Endothelial cell (in vitro differentiated cells): ENCODE measurements at places on chromosomes 1 and 21.

- DNase-seq, result no peak
- H3K36me3 ChIP-seq, result no peaks in the 10 kb centered on the region
- peaks cover 9% of the 10 kb centered on the region for H3K4me1 ChIP-seq
- no peak overlapping the region for H3K27ac ChIP-seq
- no peak overlapping the region for H3K4me3 ChIP-seq
- no peaks in the 10 kb centered on the region for H3K27me3 ChIP-seq
Observed at GRCh38 chr1:184945029-184945428, 29.3 kb downstream of the NIBAN1 start.

DNA sequence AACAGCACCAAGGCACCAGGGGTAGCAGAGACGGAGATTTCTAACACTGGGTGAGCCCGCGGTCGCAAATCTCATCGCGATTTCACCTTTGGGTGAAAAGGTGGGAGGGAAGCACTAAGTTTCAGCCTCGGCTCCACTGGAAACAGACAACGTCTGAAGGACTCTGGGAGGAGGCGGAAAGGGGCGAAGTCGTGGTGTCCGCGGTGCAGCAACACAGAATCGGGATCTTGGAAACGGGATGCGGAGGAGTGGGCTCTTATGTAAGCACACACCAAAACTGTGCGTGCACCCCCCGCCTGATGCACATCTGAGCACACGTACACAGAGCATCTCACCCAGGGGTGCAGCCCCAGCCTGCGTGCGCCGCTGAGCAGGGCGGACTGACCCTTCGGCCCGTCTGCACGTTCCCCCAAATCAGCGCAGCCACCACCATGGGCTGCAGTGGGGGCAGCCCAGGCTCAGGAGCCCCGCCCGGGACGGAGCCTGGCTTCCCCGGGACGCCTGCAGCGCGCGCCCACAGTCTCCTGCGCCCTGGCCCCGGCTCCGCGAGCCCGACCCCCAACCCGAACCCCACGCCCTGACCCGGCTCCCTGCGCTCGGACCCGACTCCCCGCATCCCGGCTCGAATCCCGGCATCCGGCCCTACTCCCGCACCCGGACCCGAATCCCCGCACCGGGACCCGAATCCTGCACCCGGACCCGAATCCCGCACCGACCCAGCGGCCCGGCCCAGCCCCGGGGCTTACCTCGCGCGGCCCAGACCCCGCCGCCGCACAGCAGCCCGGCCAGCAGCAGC is 670 bp downstream of the CLSTN1 start:
- H3K4me3 ChIP-seq, result peak overlapping the region; percentile 98
- H3K36me3 ChIP-seq, result peaks cover 6% of the 10 kb centered on the region
- H3K4me1 ChIP-seq, result peaks cover 18% of the 10 kb centered on the region
- peak overlapping the region; percentile 48 for H3K27ac ChIP-seq
- H3K27me3 ChIP-seq, result peaks cover 13% of the 10 kb centered on the region
- DNase-seq, result no peak

DNA sequence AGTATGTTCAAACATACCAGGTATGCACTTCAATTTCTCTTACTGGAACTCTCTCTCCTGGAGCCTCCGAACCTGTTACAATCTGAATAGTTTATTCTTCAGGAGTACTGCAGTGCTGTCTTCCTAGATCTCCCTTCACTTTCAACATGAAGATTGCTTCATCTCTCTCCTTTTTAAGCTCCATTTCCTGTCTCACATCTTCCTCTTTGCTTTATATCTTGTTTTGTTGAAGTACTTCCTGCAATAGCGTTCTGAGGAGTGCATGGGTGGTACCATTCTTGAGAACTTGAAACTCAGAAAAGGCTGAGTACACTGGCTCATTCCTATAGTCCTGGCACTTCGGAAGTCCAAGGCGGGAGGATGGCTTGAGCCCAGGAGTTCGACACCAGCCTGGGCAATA is 15.7 kb upstream of the C1orf146 start:
- no peak for DNase-seq
- H3K4me3 ChIP-seq, result no peak overlapping the region
- H3K27me3 ChIP-seq, result no peaks in the 10 kb centered on the region
- peaks cover 8% of the 10 kb centered on the region for H3K4me1 ChIP-seq

DNA sequence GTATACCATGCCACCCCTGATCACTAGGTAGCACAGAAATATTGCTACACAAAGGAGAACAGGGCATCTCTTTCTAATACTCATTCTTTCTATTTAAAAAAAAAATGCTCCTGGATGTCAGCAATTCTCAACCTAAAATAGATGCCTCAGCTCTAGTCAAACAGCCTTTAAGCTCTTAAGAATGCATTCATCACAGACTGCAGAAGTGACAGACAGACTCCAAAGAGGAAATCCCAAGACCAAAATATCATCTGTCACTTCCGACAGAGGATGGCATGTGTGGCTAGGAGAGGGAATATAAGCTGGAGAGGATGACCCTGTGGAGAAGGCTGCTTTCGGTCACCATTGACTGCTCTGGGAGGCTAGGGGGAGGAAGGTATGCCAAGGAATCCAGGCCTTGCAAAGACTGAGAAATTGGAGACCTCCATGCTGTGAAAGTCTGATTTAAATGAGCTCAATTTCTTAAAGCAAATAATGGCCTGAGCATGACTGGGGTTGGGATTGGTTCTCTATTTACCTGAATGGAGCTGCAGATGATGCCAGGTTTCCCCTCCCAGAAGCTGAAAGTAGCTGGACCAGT is 277.4 kb downstream of the BRINP2 start:
- H3K4me1 ChIP-seq, result peaks cover 15% of the 10 kb centered on the region
- H3K27me3 ChIP-seq, result peaks cover 3% of the 10 kb centered on the region
- no peak for DNase-seq
- H3K27ac ChIP-seq, result no peak overlapping the region

DNA sequence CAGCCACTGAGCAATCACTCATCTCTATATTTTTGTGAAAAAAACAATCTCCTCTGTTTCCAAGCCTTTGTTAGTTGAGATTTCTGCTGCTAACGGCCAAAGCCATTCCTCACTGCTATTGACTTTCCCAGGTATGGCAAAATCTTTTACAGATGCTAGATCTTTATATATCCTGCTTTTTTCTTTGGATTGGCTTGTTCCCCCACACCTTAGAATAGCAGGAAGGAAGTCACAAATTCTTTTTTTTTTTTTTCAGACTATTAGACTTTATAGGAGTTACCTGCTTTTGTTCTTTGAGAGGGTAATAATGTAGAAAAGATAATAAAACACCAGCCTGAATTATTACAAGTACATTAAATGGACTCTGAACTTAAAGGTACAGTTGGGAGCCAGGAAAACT is 24.2 kb downstream of the SYF2 start:
- H3K27ac ChIP-seq, result no peak overlapping the region
- H3K27me3 ChIP-seq, result no peaks in the 10 kb centered on the region
- H3K4me1 ChIP-seq, result peaks cover 14% of the 10 kb centered on the region
- H3K36me3 ChIP-seq, result no peaks in the 10 kb centered on the region

DNA sequence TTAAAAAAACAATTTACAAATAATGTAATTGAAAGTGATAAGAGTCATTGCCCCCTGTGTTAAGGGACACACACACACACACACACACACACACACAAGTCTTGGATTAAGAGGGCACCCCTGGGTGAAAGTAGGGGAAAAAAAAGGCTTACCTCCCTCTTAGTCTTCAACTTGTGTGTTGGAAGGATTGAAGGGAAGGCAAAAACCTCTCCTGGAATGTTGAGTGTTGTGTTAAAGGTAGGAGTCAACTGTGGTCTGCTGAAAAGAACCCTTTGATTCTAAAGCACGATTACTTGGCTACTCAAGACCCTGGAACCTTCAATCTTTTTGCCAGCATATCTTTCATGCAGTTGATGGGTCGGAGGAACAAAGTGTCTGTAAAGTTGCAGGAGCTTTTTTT is 6.4 kb downstream of the PBX1 start:
- DNase-seq, result no peak
- H3K4me3 ChIP-seq, result no peak overlapping the region
- H3K4me1 ChIP-seq, result peaks cover 22% of the 10 kb centered on the region
- H3K27ac ChIP-seq, result no peak overlapping the region
- peaks cover 3% of the 10 kb centered on the region for H3K36me3 ChIP-seq
- H3K27me3 ChIP-seq, result no peaks in the 10 kb centered on the region
